ENCODE measurements at places on chromosomes 11 and 22.

GRCh38 chr11:41267451-41267850 is 192.0 kb downstream of the LRRC4C start:
- no peak for DNase-seq

GRCh38 chr22:39220890-39221850 is 23.6 kb downstream of the PDGFB start:
- DNase-seq: no peak

- DNase-seq: no peak
Measured at GRCh38 chr11:72511393-72512047, 77.2 kb upstream of the CLPB start.

GRCh38 chr11:15821451-15821850 is 534.9 kb downstream of the SOX6 start:
- DNase-seq: no peak

GRCh38 chr11:12066799-12067508 is 43.4 kb upstream of the MICAL2 start:
- DNase-seq: no peak

GRCh38 chr11:114678125-114679036 is at the start of gene NXPE2:
Gene NXPE2 (plus strand): TSS chr11:114678527. CDS start chr11:114678576, 49 bp downstream.
- no peak for DNase-seq

GRCh38 chr11:1682225-1682905 is 14.6 kb upstream of the KRTAP5-6 start:
- DNase-seq: no peak

GRCh38 chr11:27423125-27423524 is 49.5 kb downstream of the LGR4 start:
- no peak for DNase-seq

GRCh38 chr11:17812091-17812864 is 77.7 kb downstream of the KCNC1 start:
- no peak for DNase-seq

DNA sequence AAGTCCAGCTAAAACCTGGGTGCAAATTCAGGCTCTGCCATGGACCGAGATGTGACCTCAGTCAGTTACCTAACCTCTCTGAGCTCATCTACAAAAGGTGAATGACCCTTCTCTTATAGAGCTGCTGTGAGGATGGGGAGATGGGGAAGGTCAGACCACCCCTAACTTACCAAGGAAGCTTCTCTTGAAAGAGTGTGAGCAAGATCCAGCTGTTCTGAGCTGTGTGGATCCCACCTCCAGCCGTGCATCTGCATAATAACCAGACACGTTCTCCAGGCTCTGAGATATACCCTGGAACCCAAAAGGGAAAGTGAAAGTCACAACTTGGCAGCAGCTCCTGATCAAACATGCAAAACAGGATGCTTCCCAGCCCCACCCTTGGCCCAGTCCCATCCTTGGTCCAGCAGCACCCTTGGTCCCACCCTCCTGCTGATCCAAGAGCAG is at the start of gene APOL3:
TSS of gene APOL3 (minus strand) at position 257 of the 444 bp plus-strand sequence. CDS start 11,700 bp downstream, outside the sequence.
- peak; percentile 28 for DNase-seq

DNA sequence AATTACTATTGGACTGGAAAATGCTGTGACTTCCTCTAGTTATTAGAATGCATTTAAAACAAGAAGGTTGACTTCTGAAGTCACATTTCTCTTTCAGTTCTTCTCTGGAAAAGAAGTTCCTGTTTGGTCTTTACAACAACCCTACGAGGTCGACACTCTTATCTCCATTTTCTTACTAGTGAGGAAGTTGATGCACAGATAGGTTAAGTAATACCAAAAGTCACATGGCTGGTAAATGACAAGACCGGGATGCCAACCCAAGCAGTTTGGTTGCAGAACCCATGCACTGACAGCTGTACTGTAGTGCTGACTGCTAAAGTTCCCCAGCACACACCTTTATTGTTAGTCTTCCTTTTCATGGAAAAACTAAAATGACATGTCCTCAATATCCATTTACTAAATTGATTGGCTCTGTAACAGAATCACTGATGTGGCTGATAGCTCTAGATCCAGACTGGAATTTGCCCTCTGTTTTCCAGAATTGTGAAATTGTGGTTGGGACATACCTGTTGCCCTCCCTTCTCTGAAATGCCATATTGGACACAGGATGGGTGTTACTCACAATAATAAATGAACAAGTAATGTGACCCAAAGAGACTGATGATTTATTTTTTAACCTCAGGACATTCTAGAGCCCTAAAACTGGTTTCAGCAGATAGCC is 9.4 kb upstream of the TECTA start:
- no peak for DNase-seq

- peak; percentile 92 for DNase-seq
Measured at GRCh38 chr11:64846998-64847666, 2.7 kb upstream of the CDC42BPG start.

DNA sequence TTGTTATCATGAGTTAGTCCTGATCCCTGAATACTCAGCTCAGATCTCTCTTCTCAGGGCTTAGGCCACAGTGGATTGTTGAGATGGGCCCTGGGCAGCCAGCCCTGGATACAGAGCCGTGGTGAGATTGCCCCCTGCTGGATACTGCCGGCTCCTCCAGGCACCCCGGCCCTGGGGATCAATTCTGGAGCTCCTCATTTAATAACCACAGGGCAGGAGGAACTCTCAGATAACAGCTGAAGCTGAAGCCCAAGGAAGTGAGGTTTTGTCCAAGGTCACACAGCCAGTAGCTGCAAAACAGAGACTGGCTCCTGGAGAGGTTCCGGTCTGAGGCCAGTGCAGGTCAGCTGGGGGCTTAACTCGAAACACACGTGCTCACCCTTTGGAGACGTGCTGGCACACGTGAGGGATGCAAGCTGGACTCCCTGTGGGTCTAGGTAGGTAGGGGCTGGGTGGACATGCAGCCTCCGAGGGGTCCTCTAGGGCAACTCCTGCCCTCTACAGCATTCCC is 16.0 kb downstream of the USH1C start:
- peak; percentile 82 for DNase-seq

DNA sequence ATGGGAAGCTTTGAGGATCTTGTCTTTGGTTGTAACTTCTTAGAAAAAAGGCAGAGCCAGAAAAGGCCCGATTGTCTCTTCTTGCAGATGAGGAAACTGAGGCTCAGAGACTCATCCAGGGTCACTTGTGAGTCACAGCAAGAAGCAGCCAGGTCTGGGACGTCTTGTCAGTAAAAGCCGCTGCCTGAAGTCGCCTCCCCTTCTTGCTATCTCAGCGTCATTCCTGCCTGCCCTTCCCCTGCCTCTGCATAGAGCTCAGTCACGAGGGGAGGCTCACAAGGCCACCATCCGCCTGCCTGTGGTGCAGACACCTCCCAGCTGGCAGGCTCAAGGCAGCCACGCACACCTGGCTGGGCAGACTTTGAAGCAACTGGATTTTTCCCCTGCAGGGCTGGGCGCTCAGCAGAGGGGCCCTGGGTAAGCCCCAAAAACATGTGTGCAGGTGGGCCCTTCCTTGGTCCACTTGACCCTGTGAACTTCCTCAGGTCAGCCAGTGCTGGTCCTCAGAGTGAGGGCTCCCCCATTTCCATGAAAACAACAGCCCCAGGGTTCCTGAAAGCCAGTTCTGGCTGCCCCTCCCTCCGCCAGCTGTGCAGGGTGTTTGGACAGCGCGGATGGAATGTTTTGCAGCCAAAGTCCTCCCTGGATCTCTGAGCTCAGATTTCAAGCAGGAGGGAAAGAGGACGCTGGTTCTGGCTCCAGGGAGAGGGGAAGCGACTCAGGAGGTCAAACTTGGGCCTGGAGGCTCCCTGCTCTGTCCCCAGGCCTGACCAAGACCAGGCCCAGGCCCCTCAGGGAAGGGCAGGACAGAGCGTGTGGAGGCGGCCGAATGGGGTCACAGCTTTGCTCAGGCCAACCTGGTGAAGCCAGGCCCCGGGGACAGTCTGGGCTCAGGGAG is 6.0 kb upstream of the RAB3IL1 start:
- no peak for DNase-seq

Data from GM13977 (cell line).